CD4-positive, alpha-beta memory T cell (primary cell): ENCODE measurements at places on chromosomes 3 and 15.
A peak's percentile ranks its signal among the peaks of the same experiment; 100 is the strongest.

DNA sequence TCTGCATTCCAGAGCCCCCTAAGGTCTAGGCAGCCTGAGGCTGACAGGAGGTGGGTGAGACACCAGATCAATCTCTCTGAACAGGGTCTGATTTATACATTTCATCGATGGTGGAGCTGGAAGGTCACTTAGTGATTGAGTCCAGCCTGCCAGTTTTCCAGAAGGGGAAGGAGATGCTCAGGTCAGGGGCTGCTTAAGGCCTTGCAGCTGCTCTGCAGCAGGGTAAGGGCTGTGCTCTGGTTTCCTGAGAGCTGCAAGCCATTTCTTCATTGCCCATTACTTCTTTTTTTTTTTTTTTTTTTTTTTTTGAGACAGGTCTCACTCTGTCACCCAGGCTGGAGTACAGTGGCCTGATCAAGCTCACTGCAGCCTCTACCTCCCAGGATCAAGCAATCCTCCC is 10.7 kb downstream of the TADA3 start:
- no peaks in the 10 kb centered on the region for H3K27me3 ChIP-seq
- peaks cover 18% of the 10 kb centered on the region for H3K36me3 ChIP-seq
- peaks cover 45% of the 10 kb centered on the region for H3K4me1 ChIP-seq
- DNase-seq: no peak
- no peak overlapping the region for H3K27ac ChIP-seq

DNA sequence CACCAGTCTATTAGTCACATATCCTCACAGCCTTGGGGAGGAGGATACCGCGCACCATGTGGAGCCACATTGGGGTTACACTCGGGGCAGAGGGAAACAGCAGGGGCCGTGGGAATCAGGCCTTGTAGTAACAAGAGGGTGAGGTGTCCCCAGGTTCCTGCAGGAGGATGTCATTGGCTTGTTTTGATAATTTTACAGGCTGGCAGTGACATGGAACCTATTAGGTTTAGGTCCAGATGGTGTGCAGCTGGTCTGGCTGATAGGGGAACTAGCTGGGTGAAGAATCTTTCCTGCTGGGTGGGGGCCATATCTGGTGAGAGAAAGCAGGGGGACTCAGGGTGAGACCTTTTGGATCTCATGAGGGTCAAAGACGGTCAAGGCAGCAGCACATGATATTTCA is 9.8 kb upstream of the MEF2A start:
- H3K27ac ChIP-seq: no peak overlapping the region
- no peak for DNase-seq
- no peaks in the 10 kb centered on the region for H3K4me1 ChIP-seq

DNA sequence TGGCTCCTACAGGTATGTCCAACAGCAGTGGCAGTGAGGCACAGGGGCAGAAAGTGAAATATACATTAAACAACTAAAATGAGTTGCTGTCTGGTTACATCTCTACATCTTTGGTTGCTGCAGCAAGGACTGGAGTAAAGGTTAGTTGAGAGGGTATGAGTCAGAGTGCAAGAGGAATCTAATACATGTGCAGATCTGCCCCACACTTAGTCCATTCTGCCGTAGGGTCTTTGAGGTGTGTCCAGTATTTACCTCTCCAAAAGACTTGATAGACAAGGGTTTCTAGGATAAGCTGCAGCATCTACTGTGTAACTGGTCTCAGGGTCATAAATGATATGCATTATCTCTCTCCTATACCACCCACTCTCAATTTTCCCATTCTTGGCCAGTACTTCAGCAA is 6.2 kb upstream of the NEDD4 start:
- H3K27me3 ChIP-seq: no peaks in the 10 kb centered on the region
- no peak for DNase-seq
- H3K36me3 ChIP-seq: no peaks in the 10 kb centered on the region
- no peak overlapping the region for H3K4me3 ChIP-seq
- no peaks in the 10 kb centered on the region for H3K4me1 ChIP-seq

GRCh38 chr3:13045241-13045903 is 27.9 kb downstream of the IQSEC1 start:
- no peak overlapping the region for H3K27ac ChIP-seq
- no peak for DNase-seq

DNA sequence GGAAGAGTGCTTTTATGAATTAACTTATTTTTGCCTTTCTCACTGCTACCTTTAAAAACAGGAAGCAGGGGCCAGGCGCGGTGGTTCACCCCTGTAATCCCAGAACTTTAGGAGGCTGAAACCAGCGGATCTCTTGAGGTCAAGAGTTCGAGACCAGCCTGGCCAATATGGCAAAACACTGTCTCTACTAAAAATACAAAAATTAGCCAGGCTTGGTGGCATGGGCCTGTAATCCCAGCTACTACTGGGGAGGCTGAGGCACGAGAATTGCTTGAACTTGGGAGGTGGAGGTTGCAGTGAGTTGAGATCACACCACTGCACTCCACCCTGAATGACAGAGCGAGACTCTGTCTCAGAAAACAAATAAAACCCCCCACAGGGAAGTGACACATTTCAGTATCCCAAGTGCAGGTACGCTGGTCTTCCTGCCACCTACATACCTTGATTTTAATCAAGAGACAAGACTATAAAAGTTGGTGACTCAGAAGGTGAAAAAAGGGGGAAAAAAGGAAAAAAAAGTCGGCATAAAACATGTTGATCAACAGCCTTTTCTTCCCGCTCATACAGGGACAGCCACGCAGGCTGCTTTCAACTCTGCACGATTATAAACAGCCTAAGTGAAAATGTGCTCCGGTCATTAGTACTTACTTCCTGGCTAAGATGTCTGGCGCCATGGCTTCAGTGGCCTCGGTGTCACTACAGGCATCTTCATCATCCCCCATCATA is 18.8 kb downstream of the PPP1R2 start:
- peaks cover 23% of the 10 kb centered on the region for H3K36me3 ChIP-seq
- H3K27me3 ChIP-seq: no peaks in the 10 kb centered on the region
- no peak for DNase-seq
- H3K4me1 ChIP-seq: peaks cover 53% of the 10 kb centered on the region
- no peak overlapping the region for H3K4me3 ChIP-seq
- peak overlapping the region; percentile 49 for H3K27ac ChIP-seq
